ENCODE measurements at places on chromosomes 13 and 19. TPM values are rescaled to one million over a fixed set of nuclear protein-coding genes. Genes with fewer than 3 reads are reported as not detected.

The RPS15 gene
- 347 TPM for total RNA-seq

The ZNF229 gene
- 22.4 TPM for total RNA-seq

The KLK2 gene
- not detected for total RNA-seq

The ATP4A gene
- total RNA-seq = not detected

The ZNF729 gene
- total RNA-seq = not detected

The DLL3 gene
- 11.8 TPM for total RNA-seq

The BEST2 gene
- total RNA-seq = not detected

The ZNF865 gene
- total RNA-seq = 1.7 TPM

The C19orf67 gene
- total RNA-seq = not detected

The CD33 gene
- total RNA-seq = not detected

The CCDC9 gene
- total RNA-seq = 28.8 TPM

The CACNG7 gene
- total RNA-seq = not detected

The FOXA3 gene
- 0.14 TPM for total RNA-seq

The MUC16 gene
- not detected for total RNA-seq

The GJB2 gene
- total RNA-seq = 2.8 TPM

The FGF9 gene
- not detected for total RNA-seq

The GNG7 gene
- 0.38 TPM for total RNA-seq

The CYP2F1 gene
- not detected for total RNA-seq

The KLK4 gene
- total RNA-seq = not detected

The MCEMP1 gene
- total RNA-seq = not detected

The SRRM5 gene
- not detected for total RNA-seq

The CEACAM4 gene
- not detected for total RNA-seq

The ZNF470 gene
- 3.6 TPM for total RNA-seq

The REEP6 gene
- total RNA-seq = 4.1 TPM

The ZNF69 gene
- total RNA-seq = 8.3 TPM

The HS6ST3 gene
- total RNA-seq = 6.6 TPM

The STOML3 gene
- not detected for total RNA-seq

The SPART gene
- total RNA-seq = 82.9 TPM

The PGLYRP1 gene
- total RNA-seq = not detected

The ERICH6B gene
- not detected for total RNA-seq

The KLK15 gene
- total RNA-seq = not detected

The MYCBP2 gene
- total RNA-seq = 1.0 TPM

The UGGT2 gene
- total RNA-seq = 31.4 TPM

The SYNE4 gene
- total RNA-seq = not detected

The SIGLEC9 gene
- not detected for total RNA-seq

The SHD gene
- total RNA-seq = not detected

The CKM gene
- not detected for total RNA-seq

The GJA3 gene
- total RNA-seq = 1.7 TPM

The NPAS1 gene
- 2.8 TPM for total RNA-seq

The SIPA1L3 gene
- 39.9 TPM for total RNA-seq

The CYP2A7 gene
- total RNA-seq = not detected

The LILRB5 gene
- total RNA-seq = not detected

The TCF3 gene
- total RNA-seq = 65.0 TPM

The PSG7 gene
- total RNA-seq = not detected

The KCNJ14 gene
- 0.37 TPM for total RNA-seq

The IFNL1 gene
- not detected for total RNA-seq

The KCNRG gene
- total RNA-seq = not detected

The KANK2 gene
- total RNA-seq = 71.1 TPM

The ZNF585A gene
- total RNA-seq = 21.4 TPM

The SGCG gene
- not detected for total RNA-seq

The ZNF837 gene
- total RNA-seq = 3.3 TPM
